ENCODE measurements at places on chromosomes 7 and 10.

DNA sequence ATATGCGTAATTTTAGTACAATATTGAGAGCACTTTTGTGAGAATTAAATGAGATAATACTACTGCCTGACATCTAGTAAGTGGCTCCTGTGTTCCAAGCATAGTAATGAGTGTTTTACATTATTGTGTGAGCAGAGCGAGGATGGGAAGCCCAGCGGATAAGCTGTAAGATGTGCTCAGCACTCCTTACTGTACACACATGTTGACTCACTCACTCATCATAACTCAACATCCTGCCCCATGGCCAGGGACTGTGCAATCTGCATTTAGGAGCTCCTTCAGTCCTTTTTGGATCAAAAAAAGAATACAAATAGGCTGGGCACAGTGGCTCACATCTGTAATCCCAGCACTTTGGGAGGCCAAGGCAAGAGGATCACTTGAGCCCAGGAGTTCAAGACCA is 72.9 kb upstream of the NEBL start:
- no peak for DNase-seq

GRCh38 chr10:70832221-70832620 is 16.5 kb downstream of the SGPL1 start:
- no peak for DNase-seq

DNA sequence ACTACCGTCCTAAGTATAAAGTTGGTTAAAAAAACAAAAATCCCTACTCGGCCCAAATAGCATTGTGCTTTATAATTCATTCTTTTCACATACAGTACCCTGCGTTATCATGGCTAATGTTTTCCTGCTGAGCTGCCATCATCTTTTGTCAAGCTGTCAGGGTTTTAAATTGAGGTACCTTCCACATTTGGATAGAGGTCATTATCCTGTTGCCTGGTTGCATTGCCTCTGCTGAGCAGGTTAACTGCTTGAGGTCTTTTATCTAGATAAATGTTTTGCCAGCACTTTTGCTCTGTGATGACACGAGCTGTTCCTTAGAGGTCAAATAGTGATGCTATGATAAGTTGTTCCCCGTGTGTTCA is 94.4 kb upstream of the FZD1 start:
- DNase-seq, result peak; percentile 22

- DNase-seq, result no peak
Observed at GRCh38 chr7:155850001-155850436, 37.8 kb upstream of the SHH start.

- no peak for DNase-seq
Observed at GRCh38 chr7:27165089-27165995, at the start of gene HOXA9. Gene HOXA9, minus strand, starts transcription at chr7:27165537. Its CDS starts 80 bp downstream, at chr7:27165457.

DNA sequence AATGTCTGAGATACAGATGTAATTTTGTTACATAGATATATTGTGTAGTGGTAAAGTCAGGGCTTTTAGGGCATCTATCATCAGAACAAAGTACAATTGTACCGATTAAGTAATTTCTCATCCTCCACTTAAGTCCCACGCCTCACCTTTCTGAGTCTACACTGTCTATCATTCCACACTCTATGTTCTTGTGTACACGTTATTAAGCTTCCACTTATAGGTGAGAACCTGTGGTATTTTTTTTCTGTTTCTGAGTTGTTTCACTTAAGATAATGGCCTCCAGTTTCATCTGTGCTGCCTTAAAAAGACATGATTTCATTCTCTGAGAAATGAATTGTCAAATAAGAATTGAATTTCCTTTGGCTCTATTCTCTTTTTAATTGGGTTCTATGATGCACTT is 15.5 kb upstream of the OSBPL3 start:
- no peak for DNase-seq

DNA sequence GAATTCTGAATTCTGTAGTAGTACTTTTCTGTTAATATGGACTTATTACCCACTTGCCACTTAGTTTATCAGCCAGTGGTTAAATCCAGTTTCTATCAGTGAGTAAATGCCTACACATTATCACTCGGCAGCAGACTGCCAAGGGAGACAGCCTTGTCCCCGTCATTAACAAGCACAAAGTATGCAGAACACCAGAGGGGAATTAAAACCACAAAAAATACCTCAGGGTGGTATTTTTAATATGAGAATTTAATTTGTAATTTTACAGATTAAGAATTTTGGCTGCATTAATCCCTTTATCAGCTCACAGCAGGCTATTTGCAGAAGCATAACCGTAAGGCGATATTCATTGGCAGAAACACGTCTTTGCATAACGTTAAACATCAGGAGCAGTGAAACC is 150.0 kb upstream of the FZD1 start:
- DNase-seq, result no peak

DNA sequence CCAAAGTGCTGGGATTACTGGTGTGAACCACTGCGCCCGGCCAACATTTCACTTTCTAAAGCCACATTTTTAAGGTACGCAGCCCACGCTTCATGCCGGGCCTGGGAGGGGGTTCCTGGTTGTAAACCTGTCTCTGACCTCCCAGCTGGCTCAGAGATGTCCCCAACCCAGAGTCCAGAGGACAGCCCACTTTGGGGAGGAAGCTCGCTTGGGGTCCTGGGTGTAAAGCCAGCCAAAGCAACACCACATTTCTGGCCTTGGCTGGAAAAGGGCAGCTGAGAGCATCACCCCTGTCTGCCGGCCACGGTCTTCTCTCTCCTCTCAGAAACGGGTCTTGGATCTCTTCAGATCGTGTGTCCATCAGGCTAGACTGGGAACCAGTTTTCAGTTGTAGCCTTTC is 23.9 kb upstream of the PITRM1 start:
- DNase-seq, result no peak

DNA sequence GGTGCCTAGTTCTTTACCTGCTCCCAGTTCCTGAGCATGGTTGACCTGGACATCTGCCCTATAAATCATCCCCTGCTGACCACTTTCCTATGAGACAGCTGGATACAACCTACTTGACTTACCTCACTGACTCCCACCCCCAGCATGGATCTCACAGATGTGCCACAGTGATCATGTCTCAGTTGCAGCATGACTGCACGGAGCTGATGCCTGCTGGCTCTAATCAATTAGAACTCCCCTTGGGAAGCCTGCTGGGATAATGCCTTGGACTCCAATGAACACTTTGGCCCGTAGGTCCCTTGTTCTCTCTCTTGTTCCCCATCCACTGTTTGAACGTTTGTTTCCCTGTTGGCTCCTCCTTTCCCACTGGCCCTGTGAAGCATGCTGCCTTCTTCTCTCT is 271.2 kb upstream of the IGFBP3 start:
- no peak for DNase-seq

DNA sequence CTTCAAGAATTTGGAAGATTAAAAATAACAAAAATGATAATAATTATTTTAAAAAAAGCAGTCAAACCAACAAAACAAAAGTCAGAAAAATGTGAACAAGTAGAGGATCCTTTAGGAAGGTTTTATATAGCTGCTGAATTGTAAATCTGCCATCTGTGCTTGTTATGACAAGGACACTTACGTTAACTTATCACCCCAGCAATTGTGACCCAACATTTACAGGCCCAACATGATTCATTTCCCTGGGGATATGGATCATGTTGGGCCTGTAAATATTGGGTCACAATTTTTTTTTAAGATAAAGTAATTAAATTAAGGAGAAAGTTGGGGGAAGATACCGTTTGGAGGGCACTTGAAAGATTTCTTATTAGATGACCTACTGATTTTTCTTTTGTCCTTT is 261.4 kb upstream of the HABP2 start:
- DNase-seq, result no peak

GRCh38 chr10:33315891-33316290 is 18.6 kb downstream of the NRP1 start:
- DNase-seq, result no peak

DNA sequence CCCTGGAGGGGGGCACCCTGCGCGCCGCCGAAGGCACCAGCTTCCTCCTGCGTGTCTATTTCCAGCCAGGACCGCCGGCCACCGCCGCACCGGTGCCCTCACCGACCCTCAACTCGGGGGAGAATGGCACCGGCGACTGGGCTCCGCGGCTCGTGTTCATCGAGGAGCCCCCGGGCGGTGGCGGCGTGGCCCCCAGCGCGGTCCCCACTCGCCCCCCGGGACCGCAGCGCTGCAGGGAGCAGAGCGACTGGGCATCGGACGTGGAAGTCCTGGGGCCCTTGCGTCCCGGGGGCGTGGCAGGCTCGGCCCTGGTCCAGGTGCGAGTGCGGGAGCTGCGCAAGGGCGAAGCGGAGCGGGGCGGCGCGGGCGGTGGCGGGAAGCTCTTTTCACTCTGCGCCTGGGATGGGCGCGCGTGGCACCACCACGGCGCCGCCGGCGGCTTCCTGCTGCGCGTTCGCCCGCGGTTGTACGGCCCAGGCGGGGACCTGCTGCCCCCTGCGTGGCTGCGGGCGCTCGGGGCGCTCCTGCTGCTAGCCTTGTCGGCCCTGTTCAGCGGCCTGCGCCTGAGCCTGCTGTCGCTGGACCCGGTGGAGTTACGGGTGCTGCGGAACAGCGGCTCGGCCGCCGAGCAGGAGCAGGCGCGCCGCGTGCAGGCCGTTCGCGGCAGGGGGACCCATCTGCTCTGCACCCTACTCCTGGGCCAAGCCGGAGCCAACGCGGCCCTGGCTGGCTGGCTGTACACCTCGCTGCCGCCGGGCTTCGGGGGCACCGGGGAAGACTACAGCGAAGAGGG is 594 bp downstream of the CNNM1 start:
- no peak for DNase-seq

DNA sequence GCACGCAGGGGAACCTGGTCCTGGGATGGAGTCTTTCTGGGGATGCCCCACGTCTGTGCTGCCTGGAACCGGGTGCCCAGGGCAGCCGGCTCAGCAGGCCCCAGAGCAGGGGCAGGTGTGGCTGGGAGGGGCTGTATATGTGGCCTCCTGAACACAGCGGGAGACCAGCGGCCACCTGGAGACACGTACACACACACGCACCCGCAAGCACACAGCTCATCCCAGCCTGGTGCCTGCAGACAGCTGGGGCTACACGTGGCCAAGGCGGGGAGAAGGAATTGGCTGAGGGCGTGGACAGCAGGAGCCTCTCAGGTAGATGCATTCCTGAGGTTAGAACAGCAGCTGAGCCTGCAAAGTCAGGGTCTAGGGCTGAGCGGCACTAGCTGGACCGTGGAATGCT is 14.0 kb downstream of the ADAM8 start:
- DNase-seq, result peak; percentile 2

- no peak for DNase-seq
Observed at GRCh38 chr7:129786825-129787563, 165.8 kb downstream of the UBE2H start.

Data from NCI-H748 treated with DMSO at 0.1 percent for 48 hours (cell line).